Hematopoietic multipotent progenitor cell treated with erythropoietin and hydrocortisone succinate and interleukin-3 and kit ligand, for 17 days (in vitro differentiated cells): ENCODE measurements at places on chromosomes 11 and 22.

DNA sequence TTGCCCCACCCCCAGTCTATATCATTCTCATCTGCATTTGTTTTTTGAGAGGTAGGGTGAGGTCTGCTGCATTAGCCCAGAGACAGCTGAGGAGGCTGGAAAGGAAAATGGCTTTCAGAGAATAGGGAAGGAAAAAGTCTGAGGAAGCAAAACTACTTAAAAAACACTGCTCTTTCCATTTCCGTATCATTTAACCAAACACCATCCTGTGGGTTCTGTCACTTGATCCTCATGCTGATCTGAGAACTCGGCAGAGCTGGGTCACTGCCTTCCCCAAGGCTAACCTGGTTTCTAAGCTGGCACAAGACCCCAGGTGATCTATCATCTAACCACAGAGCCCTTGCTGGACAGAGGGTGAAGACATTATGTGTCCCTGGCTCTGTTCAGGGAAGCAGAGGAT, 1.2 kb downstream of the FOLR2 start:
- no peak for DNase-seq

DNA sequence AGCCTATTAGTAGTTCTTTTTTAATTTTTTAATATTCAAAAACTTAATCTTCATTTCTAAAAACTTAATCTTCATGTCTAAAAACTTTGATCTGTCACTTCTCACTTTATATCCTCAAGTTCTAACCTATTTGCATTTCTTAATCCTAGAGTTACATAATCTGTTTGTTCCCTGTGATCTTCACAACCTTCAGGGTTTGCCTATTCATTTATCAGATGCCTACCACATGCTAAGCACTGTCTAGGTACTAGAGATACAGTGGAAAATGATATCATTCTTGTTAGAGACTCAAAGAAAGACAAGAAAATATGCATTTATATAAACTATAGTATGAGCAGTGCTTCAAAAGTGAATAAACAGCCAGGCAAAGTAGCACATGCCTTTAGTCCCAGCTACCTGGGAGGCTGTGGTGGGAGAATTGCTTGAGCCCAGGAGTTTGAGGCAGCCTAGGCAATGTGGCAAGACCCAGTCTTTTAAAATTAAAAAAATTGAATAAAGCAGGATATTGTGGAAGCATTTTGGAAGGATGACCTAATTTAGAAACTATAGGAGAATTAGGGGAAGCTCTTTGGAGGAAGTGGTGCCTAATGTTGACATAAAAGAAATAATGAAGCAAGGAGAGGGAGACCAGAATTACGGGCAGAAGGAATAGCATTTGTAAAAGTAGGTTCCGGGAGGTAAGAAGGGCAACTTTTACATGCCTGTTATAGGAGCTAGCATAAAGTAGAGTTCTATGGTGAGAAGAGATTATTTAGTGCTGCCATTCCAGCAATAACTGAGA, 54.4 kb upstream of the GRK2 start:
- DNase-seq: peak; percentile 22

GRCh38 chr22:43154887-43155536, 3.7 kb downstream of the TSPO start:
- no peak for DNase-seq

DNA sequence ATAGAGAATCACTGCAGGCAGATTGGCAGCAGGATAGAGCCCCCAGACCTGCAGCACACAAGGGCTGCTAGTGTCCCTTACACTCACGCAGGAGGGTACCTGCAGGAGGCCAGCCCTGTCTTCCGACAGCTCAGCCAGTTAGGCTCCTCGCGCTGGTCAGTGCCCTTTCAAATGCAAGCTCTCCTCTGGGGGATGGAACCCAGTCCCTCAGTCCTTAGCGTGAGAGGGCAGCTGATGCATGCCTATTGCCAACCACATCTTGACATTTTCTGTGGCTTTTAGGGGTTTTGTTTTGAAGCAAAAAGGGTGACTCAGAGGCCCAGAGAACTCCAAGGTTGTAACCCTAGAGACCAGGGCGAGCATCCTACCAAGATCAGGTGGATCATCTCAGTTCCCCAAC, 40.0 kb downstream of the WNT11 start:
- DNase-seq: no peak

DNA sequence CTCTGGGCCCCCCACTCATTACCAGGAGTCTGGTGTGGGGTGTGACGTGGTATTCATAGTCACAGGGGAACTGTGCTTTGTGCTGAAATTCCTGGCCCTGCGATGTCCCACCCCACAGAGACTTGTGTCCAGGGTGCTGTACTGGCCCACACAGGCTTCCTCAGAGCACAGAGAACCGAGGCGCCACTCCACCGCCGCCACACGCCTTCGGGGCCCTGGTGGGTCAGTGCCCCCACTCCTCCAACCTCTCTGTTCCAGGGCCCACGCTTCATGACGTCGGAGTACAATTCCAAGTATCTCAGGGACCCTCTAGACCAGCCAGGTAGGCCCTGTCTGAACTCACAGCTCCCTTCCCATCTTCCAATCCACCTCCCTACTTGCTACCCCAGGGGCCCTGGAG, 23.5 kb upstream of the LRRC10B start:
- no peak for DNase-seq

DNA sequence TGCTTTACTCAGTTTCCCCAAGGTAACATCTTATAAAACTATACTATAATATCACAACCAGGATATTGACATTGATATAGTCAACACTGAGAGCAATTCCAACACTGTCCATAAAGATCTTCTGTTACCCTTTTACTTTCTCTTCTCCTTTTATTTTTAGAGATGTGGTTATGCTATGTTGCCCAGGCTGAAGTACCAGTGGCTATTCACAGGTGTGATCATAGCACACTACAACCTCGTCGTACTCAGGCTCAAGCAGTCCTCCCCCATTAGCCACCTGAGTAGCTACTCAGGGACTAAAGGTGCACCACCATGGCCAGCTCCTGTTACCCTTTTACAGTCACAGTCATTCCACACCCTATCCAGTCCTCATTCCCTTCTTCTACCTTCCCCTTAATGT, 119.7 kb downstream of the CWF19L2 start:
- no peak for DNase-seq

- DNase-seq: no peak
Measured at GRCh38 chr11:17544181-17544622, at the start of gene USH1C. Gene USH1C, minus strand, starts transcription at chr11:17544416. Its CDS starts 109 bp downstream, at chr11:17544307.

DNA sequence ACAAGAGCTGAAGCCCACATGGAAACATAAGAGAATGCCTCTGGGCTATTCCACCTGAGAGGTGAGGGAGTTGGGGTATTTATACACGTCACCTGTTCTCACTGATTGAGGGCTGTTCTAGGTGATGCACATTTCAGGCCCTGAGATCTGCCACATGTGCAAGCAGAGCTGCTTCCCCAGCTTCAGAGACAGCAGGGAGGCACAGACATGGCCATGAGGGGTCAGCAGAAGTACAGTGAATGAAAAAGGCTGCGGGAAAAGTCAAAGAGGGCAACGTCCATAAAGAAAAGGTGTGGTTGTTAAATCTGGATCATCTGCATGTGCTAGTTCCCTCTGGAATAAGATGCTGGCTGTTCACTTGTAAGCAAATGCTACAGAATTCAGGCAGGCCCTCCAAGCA, 75.4 kb downstream of the GAB4 start:
- no peak for DNase-seq

DNA sequence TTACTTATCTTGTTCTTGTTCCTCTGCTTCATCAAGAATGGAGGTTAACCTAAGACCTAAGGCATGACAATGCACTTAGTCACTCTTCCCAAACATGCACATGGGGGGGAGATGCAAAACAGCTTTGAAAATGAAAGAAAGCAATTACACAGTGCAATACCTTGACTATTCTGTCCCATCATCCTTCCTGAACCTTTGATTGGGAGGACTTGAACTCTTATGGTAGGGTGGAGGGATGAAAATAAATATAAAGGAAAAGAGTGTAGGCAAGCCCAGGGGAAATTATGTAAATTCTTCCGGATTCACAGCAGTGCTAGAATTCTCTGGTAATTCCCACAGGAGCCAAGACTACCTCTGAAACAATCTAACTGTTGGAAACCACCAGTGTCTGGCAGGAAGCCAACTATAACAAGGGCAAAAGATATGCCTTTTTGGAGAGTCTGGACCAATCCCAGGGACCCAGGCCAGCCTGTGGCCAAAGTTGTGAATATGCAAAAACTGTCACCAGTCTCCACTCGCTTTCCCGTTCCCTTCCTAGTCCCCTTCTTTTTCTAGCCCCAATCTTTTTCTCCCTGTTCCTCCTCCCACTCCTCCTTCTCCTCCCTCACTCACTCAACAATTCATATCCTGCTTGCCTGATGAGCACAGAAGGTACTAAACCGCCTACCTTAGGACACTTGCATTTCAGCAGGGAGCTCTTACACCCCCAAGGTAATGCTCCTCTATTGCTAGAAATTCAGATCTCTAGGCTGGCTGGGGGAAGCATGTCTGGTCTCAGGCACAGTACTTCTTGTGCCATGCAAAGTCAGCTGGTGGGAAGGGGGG, 2.5 kb upstream of the RCN1 start:
- DNase-seq: no peak

DNA sequence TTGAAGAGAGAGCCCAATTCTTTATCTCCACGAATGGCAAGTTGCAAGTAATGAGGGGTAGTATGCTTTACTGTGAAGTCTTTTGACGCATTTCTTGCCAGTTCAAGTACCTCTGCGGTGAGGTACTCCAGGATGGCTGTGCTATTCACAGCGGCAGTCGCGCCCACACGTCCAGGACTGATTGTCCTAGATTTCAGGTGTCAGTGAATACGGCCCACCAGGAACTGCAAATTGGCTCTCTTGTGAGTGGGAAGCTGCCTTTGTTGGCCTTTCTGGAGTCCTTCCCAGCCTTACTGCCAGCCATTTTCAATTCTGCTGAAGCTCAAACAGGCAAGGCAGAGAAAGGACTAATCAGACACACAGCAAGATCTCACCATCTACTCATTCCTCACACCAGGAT, 8.5 kb downstream of the PPFIA1 start:
- DNase-seq: no peak

DNA sequence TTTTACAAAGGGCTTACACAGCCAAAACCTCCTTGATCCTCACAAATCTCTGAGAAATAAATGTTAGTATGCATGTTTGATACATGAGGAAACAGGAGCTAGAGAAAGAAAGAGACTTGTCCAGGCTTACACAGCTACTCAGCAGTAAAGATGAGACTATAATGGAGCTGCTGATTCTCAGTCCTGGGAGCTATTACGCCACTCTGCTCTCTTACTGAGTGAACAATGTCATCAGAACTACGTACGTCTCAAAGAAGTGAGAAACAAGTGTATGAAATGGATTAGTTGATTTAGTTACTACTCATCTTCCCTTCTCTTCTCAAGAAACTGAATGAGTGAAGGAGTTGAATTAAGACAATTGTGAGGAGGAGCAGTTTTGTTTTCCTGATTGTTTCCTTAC, 12.3 kb downstream of the MS4A6E start:
- no peak for DNase-seq

GRCh38 chr11:10091314-10092045, 202.5 kb downstream of the SBF2 start:
- no peak for DNase-seq

- DNase-seq: no peak
Measured at GRCh38 chr11:13065200-13065787, 56.2 kb downstream of the RASSF10 start.

- DNase-seq: no peak
Measured at GRCh38 chr11:82539669-82540068, 194.0 kb downstream of the FAM181B start.

DNA sequence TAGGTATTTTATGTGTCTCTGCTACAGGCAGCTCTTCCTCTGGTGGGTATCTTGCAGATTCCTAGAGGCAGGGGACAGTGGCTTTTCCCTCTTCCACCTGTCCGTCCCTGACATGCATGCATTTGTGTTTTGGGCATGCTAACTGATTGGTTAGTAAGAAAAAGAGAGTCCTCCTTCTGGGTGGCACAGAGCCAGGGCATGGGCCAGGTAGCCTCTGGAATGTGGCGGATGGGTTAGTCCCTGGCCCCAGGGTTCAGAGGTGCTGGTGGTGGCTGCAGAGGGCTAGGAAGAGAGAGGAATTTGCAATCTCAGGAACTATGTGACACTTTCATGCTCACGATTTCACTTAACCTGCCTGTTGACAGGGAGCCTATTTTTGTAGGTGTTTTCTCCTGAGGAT, 5.8 kb upstream of the MS4A15 start:
- DNase-seq: no peak

GRCh38 chr11:37770145-37770544, 1172.1 kb upstream of the RAG2 start:
- DNase-seq: no peak

DNA sequence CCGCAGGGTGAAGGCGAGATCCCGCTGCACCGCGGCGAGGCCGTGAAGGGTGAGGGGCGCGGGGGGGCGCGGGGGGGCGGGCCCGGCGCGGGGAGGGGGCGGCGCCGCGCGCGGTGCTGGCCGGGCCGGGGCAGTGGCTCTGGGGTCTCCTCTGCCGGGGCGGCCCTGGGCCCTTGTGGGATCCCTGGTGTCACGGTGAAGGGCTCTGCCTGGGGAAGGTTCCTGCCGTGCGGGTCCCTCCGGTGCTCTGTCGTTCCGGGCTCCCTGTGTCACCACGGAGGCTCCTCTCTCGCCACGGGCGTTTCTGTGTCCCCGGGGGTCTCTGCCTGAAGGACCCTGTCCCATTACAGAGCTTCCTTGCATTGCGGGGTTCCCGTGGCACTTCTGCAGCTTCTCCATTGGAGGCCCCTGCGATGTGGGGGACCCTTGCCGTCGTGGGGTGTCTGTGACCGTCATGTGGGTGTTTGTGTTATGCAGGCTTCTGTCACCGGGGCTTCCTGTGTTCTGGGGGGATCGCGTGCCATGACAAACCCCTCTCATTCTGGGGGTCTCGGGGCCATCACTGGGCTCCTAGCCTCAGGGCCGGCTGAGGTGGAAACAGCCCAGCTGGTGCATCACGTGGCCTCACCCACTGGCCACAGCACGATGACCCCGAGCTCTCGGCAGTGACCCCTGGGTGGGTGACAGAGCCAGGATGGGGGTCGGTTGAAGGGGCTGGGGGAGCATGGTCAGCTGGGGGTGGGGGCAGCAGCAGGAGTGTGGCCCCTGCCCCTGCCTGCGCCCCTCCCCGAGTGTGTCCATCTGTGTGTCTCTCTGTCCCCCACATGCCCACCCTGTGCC, 25.3 kb downstream of the SHANK3 start:
- no peak for DNase-seq

GRCh38 chr11:57476757-57477506, 16.6 kb downstream of the RTN4RL2 start:
- DNase-seq: no peak

- no peak for DNase-seq
Measured at GRCh38 chr22:36743011-36743410, 32.9 kb downstream of the IFT27 start.

- DNase-seq: no peak
Measured at GRCh38 chr11:10975287-10975721, 117.5 kb upstream of the ZBED5 start.

- DNase-seq: no peak
Measured at GRCh38 chr11:2534957-2535672, 90.3 kb downstream of the KCNQ1 start.

DNA sequence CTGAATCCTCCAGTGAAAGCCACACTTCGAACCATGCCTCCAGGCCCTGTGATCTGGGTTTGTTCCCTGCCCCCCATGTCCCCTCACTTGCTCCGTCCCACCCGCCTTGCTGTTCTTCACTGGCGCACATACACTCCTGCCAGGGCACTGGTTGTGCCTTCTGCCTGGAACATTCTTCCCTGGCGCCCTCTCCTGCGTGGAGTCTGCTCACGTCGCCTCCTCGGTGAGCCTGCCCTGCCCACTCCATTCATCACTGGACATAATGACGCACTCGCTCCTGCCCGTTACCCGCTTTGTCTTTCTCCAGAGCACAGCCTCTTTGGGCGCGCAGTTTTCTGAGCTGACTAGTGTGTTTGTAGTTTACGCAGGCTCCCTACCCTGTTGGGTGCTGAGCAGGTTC, 21.0 kb upstream of the MIEF1 start:
- no peak for DNase-seq

GRCh38 chr11:116939499-116939898, 102.1 kb upstream of the APOA1 start:
- no peak for DNase-seq
